Naive B cell (primary cell): ENCODE measurements at places on chromosomes 16 and 17. TPM values are rescaled to one million over a fixed set of nuclear protein-coding genes. Genes with fewer than 3 reads are reported as not detected.

CCDC200 gene
- 8.1 TPM for polyA plus RNA-seq

ABCC12 gene
- polyA plus RNA-seq, result not detected

BAIAP2 gene
- 0.26 TPM for polyA plus RNA-seq

NME1 gene
- 94.0 TPM for polyA plus RNA-seq

HEATR9 gene
- polyA plus RNA-seq, result not detected

C1QL1 gene
- polyA plus RNA-seq, result not detected

HNF1B gene
- polyA plus RNA-seq, result not detected
